ENCODE measurements at places on chromosomes 11 and 22. TPM values are rescaled to one million over a fixed set of nuclear protein-coding genes. Genes with fewer than 3 reads are reported as not detected.
A peak's percentile ranks its signal among the peaks of the same experiment; 100 is the strongest.

The ANKK1 gene
- total RNA-seq: 0.26 TPM

GRCh38 chr22:39624501-39624821 lies 53.9 kb downstream of the CACNA1I start:
- no peak for DNase-seq

DNA sequence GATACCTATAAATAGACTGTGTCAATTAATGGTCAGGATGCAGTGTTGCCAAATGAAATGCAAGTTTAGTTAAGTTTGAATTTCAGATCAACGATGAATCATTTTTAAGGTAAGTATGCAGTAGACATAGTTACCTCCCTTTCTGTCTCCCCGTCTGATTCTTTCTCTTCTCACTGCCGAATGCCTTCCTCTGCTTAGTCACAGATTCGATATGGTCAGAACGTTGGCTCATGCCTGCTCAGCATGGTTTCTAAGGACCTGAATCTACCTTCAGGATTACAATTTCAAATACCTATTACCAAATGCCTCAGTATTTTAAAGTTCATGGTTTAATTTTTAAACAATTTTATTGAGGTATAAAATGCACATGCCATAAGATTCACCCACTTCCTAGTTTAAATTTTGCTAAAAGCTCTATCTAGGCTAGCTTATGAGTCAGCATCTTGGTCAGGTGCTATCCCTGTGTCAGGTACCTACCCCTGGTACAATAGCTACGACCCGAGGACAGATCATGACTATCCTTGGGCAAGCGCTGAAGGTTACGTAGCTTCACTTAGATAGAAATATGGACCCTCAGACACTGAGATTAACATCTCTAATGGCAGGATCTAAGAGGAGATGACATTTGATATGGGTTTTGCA lies 78.2 kb upstream of the SPON1 start:
- no peak for DNase-seq

GRCh38 chr11:120061761-120062560 lies 76.0 kb downstream of the TRIM29 start:
- no peak for DNase-seq

The POU2AF3 gene
- 14.5 TPM for total RNA-seq

GRCh38 chr22:49093192-49093880 lies 734.3 kb downstream of the BRD1 start:
- no peak for DNase-seq

DNA sequence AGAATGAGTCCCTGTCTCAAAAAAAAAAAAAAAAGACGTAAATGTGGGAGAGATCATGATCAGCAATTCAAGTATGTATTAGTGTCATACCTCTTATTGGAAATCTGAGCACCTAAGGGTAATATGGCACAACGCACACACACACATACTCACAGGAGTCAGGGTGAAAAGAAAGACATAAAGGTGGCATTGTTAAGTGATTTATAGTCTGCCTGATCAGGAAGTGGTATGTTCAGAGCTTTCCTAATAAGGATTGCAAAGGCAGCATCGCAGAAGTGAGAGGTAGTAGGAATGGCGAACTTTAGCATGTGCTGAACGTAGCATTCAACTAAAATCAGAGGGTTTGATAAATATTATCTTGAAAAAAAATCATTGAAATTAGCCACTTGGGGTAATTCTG lies 854.3 kb downstream of the METTL15 start:
- no peak for DNase-seq

DNA sequence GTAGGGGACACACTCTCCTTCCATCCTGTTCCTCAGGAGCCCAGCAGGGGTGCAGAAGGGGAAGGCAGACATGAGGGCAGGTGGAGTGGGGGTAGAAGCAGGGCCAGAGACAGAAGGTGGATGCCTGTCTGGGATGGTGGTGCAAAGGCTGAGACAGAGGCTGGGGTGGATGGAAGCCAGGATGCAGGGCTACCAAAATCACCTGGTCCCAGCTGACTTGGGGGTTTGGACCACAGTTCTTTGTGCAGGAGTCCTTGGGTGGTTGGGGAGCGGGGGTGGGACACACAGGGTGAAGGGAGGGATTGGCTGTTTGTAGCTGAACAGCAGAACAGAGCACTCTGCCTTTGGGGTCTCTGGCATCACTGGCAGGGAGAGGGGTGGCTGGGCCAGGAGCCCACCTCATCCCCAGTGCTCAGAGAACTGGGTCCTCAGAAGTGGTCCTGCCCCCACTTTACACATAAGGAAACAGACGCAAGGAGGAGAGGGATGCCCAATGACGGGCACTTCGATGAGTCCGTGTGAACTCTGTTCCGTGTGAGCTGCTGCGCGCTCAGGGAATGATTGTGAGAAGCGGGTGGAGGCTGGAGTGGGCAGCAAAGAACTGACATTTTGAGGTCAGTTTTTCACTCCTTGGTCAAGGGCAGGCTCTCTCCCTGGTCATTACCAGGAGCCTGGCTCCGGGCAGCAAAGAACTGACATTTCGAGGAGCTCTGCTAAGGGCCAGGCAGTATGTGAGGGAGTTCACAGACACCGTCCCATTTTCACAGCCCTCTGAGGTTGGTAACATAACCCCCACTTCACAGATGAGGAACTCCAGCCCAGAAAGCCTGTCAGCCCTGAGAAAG lies 1.9 kb downstream of the TAGLN start:
- DNase-seq: no peak

GRCh38 chr22:49303781-49304461 lies 523.8 kb downstream of the BRD1 start:
- DNase-seq: no peak

The BAIAP2L2 gene
- 33.9 TPM for total RNA-seq

The SHANK2 gene
- total RNA-seq: 58.0 TPM

GRCh38 chr22:29695129-29695926 lies 24.5 kb upstream of the CABP7 start:
- DNase-seq: no peak

The HIKESHI gene
- 11.6 TPM for total RNA-seq

The DLG2 gene
- total RNA-seq: 2.1 TPM

DNA sequence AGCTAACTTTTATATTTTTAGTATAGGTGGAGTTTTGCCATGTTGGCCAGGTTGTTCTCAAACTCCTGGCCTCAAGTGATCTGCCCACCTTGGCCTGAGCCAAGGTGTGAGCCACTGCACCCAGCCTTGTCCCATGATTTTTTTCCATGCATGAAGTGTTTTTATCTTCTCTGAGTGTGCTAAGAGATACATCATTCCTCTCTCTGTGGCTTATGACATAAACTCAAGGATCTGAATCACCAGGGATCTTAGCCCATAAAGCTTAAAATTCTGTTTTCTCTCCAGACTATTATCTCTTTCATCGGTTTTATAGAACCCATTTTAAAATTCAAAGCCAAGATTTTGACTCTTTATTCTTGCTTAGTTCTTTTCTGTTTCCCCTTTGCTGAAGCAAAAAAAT lies 48.4 kb upstream of the C11orf58 start:
- DNase-seq: no peak

The MS4A3 gene
- not detected for total RNA-seq

The B3GAT3 gene
- 29.1 TPM for total RNA-seq

DNA sequence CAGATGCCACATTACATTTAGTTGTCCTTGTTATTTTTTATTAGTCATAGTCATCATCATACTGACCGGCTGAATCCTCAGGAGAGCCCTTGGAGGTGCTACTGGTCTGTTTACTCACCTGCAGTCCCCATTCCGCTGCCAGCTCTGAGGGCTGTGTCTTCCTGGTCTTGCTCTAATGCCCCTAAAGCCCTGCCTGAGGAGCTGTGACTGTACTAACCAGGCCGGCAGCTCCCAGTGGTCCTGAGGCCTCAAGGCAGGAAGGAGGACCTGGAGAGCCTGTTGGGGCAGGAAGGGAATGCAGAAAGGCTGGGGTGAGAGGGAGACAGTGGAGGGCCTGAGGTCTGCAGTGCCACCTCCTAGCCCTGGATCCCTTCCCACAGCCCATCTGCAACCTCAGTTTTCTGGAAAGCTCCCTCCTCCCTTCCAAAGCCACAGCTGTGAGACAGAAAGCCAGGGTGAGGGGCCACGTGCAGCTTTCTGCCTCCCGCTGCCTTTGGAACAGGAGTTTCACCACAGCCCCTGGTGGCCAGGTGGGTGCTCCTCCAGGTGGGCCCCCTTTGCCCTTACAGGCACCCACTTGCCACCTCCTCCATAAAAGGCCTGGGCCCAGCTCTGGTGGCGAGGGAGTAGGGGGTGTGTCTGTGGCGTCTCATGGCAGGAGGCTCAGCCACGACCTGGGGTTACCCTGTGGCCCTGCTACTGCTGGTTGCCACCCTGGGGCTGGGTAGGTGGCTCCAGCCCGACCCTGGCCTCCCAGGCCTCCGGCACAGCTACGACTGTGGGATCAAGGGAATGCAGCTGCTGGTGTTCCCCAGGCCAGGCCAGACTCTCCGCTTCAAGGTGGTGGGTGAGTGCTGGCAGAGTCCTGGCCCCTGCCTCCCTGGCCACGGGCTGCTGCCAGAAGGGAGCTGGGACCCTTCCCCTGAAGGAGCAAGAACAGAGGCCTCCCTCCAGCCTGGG lies at the start of gene ZP1:
ZP1 (plus strand) TSS at position 632 of the 960 bp plus-strand sequence; CDS start at position 652, 20 bp downstream.
- DNase-seq: no peak

The KRTAP5-4 gene
- total RNA-seq: not detected

The MS4A6A gene
- 87.2 TPM for total RNA-seq

GRCh38 chr11:66639066-66639813 lies 737 bp downstream of the RBM4 start:
- no peak for DNase-seq

GRCh38 chr22:33553493-33553892 lies 366.8 kb downstream of the LARGE1 start:
- no peak for DNase-seq

DNA sequence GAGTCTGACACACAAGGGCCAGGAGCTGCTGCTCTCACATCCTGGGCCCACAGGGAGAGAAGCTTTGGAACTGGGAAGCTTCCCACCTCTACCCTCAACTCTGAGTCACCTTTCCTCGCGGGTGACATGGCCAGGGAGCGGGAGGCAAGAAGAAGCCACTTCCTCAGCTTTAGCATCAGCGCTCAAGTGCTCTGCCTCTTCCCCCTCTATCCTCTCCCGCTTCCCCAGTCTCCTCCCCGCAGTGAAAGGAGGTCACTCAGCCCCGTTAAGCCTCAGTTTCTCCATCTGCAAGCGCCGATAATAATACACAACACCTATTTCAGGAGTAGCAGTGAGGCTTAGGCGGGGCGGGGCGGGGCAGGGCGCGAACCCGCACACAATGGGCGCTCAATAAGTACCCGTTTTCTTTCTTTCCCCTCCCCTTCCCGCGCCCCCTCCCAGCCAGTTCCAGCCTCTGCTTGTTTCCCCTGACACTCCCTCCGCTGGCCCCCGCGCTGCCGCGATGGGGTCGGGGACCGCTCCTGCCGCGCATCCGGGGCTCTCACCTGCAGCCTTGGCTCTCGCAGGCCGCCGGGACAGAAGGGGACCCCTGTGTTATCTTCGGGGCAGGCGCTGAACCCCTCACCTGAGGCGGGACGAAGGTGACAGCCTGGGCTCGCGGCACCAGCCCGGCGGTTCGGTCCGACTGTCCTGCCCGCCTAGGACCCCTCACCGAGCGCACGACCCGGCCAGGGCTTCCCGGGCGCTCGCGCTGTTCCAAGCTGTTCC lies 892 bp downstream of the GDPD5 start:
- DNase-seq: peak; percentile 39

DNA sequence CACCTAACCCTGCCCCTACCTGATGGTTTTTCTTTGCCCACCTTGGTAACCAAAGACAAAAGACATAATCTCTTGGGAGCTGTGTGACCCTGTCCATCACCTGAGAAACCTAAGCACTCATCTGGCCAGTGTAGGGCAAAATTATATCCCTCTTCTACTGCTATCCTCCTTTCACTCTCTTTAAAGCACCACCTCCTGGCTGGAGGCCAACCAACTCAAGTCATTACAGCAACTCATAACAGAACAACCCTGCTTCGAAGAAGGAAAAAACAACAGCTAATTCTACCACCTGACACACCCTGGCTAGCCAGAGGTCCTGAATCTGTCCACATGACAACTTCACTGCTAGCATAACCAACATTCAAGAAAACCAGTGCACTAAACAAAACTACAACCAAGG lies 45.5 kb downstream of the GAS2 start:
- DNase-seq: no peak

- DNase-seq: no peak
Observed at GRCh38 chr11:3944198-3944597, 88.7 kb downstream of the STIM1 start.

The MS4A6E gene
- not detected for total RNA-seq

The APOA5 gene
- not detected for total RNA-seq

GRCh38 chr22:26847046-26847445 lies 189.7 kb downstream of the MIAT start:
- no peak for DNase-seq

GRCh38 chr11:57596266-57596885 lies 1.1 kb upstream of the SERPING1 start:
- no peak for DNase-seq

GRCh38 chr11:118438314-118438931 lies 2.1 kb downstream of the KMT2A start:
- DNase-seq: no peak

GRCh38 chr11:125070699-125071254 lies 7.7 kb downstream of the SLC37A2 start:
- DNase-seq: peak; percentile 77

DNA sequence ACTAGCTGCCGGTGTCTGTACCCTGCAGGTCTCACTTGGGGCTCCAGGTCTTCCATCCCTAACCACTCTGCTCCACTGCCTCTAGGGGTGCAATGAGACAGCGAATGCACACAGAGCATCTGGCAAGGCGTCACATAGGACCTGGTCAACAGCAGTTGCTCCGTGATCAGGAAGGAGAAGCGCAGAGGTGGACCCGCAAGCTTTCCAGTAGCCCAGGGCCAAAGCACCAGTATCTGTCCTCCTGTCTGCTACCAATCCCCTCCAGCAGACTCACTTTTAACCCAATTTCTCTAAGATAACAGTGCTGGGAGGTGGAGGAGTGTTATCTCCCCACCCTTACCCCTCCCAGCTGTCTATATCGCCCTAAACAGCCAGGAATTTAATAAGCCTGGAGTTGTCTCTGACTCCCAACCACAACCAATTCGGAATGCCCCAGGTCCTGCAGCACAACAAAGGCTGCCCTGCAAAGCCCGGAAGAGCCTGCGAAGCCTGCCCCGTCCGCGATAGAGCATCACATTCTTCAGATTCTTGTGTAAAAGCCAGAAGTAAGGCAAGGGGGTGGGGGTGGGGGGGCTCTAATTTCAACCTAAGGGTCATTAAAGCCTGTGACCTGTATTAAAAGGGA lies 19.3 kb downstream of the MYH9 start:
- no peak for DNase-seq

DNA sequence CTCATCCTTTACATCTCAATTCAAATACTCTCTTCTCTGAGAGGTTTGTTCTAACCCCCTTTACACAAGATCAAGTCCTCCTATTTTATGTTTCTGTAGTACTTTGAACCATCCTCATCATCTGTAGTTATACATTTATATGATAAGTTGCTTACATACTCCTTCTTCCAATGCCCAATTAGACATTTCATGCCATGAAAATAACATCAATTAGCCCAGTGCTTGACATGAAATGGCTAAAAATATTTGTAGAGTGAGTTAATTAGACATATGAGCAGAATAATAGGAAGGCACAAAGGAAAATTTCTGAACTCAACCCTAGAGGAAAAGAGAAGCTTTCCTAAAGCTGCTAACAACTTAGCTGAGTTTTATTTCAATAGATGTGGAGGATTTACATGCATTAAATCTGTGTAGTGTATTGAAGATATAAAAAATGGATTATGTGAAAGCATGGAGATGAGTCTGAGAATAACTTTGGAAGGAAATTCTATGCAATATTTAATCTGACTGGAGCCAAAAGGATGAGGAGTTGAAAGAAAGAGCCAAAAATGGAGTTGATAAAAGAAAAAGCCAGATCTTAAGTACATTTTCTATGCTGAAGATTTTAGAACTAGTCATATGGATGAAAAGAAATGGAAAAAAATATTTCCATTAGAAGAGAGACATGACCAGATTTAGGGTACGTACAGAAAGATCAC lies at the start of gene OR56A1:
OR56A1 (minus strand) TSS at position 51 of the 698 bp plus-strand sequence. CDS start 3,066 bp downstream, outside the sequence.
- DNase-seq: no peak

The SYT12 gene
- total RNA-seq: not detected

The FOLR2 gene
- 3.2 TPM for total RNA-seq

The TRIM48 gene
- total RNA-seq: not detected

Measured in mucosa of descending colon (tissue), 3 donors.